ENCODE measurements at places on chromosomes 6 and 20.

DNA sequence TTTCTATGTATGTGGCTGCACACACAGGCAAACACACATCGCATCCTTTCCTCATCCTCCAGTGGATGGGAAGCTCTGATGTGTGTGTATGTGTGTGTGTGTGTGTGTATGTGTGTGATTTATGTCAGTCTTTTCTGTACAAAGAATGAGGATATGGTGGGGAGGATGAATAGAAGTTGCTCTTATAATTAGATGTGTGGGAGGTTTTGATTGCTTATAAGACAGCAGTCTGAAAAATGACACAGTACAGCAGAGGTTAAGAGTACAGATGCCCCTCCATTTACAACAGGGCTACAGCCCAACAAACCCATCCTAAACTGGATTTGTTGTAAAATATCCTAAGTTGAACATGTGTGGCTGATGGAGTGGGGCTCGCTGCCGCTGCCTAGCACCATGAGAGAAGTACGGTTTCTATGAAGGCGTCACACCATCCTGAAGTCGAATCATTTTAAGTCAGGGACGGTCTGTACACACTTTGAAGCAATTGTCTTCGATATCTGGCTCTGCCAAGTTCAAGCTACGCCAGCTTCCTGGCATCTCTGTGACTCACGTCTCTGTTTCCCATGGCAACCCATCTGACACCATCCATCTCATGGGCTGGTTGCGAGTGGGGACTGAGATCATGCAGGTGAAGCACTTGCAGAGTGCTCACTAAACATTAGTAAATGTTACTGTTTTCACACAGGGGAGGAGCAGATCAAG, 252.6 kb downstream of the MYLK4 start:
- no peak for DNase-seq

DNA sequence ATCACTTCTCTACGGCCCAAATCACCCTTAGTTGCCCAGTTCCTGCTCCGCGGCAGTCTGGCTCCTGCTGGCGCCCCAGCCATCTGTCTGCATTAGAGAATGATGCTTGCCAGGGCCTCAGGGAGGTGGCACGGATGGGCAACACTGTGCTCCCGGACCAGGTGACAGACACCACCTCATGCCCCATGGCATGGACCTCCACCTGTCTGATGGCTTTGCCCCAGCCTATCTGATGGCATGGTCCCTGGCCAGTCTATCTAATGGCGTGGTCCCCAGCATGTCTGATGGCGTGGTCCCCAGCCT, 18.8 kb upstream of the MRGBP start:
- no peak for DNase-seq

DNA sequence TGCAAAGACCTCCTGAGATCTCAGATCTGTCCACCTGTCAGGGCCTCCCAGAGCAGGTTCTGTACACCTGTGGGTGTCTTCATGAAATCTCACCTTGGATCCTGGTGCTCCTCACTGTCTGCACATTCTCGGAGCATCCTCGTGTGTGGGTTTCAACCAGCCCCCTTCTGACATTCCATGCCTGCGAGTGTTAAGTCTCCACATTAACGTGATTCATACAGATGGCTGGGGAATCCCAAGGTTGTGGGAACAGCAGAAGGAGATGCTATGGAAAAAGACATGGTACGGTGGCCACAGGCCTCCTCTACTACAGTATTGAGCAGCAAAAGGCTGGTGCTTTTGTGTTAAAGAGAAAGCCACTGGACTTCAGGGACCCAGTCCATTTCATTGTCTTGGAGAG, 556.5 kb downstream of the DHX35 start:
- no peak for DNase-seq

DNA sequence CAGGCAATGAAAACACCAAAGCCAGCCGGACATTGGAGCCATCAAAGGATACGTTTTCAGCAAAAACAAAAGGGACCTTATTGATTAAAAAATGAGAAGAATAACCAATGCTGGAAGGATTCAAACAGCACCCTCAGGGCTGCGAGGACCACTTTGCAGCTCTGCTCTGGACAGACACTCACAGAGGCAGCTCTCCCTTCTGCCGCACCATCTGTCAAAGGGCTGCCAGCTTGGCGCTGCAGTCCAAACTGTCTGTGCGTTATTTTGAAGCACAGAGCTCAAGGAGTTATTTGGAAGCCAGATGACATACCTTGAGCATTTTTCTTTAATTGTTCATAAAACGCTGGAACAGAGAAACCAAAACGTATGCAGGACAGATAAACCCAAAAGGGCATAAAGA, 85.2 kb downstream of the KIF16B start:
- DNase-seq: no peak

DNA sequence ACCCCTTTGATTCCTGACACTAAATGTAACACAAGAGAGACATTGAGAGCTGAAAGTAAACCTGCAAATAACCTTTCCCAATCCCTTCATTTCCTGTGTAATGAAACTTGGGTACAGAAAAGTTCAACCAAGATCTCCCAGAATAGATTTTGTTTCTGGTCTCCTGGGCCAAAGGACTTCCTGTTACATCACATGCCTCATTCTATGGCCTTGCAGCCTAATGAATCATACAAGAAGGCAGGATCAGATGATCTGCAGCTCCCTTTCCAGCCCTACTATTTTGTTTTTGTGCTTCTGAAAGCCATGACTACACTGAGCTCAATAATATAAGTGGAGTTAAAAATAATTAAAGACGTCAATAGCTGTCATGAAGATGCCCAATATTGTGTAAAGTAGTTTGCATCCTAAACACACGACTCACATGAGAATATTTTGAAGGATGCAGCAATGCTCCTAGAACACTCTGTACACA, 73.4 kb upstream of the NOX3 start:
- no peak for DNase-seq

DNA sequence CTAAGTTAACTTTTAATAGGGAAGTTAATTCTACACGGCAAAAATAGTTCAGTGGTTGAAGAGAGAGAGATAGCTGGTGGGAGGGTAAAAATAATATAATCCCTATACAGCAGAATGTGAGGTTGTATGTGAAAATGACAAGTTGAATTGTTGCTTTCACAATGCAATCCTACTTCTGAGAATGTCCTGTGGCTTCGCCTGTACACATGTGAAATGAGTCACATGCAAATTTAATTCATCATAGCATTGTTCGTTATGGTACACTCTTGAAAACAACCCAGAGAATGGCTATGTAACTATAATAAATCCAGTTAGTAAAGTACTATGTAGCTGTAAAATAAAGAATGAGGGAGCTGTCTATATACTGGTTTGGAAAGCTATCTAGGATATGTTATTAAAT, 46.0 kb upstream of the HINT3 start:
- no peak for DNase-seq

DNA sequence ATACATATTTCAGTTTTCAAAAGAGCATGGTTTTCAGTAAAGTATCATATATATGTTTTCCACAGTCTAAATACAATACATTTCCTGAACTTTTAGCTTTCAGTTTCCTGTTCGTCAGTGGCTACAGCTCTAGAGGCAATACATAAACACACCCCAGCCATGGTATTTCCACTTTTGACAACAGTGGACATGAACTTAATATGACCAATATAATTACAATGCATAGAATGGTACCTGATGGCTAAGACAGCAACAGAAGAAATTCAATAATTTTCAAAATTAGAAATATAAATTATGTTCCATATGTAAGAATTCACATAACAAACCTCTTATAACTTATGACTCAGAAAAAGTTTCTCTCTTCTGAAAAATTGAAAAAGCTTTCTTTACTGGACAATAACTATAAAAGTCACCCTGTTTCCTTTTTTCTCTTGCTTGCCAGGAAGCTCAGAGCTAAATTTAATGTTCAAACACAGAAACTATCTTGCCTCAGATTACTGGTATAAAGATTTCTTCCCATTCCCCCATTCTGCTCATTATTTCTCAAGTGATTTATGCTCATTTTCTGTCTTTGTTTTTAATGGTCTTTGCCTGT, 19.2 kb downstream of the FKBP5 start:
- DNase-seq: no peak

GRCh38 chr6:116094041-116094440, 6.6 kb upstream of the NT5DC1 start:
- no peak for DNase-seq

- DNase-seq: no peak
These were observed 669.6 kb upstream of the NRSN1 start for GRCh38 chr6:23456396-23456795.

GRCh38 chr6:35178012-35178411, 35.7 kb upstream of the SCUBE3 start:
- DNase-seq: no peak

DNA sequence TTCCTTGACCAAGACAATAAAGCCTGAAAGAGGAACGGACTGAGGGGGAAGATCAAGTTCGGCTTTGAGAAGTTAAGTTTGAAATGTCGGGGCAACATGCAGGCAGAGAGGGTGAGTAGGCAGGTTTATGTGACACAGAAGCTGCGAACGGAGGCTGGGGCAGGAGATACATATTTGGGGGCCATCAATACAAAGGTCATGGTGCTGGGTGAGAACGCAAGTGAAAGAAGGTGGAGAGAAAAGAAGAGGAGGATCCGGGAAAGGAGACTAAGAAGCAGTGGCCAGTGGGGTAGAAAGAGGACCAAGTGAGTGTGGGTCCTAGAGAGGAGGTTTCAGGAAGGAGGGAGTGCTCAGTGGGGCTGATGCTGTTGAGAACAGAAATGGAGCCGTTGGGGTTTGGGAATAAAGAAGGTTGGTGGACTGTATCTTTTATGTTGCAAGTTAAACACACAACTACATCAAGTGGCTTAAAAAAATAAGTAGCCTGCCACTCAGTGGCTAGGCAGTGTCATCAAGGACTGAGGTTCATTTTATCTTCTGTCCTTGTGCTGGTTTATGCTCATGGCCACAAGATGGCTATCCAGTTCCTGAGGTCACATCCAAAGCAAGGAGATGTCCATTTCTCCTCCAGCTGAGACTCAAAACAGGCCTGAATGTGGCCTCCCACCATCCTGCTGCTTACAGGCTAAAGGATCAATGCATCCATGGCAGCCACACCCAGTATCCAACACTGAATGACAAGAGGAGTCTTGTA, 1.7 kb upstream of the BLCAP start:
- DNase-seq: no peak

DNA sequence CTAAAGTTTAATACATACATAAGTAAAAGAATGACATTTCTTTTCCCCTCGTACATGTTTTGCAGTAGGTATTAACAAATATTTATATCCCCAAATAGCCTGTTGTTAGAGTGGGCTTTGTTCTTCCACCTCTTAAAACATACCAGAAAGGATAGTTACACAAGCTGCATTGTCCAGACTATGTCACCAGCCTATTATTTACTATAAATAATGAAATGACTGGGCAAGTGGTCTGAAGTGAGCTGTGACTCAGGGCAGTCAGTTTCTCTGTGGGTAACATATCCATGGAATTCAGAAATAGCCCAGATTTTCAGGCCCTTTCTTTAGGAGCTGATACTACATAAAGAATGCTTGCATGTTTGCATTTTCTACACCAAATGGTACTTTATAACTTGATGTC, 60.1 kb downstream of the FUT9 start:
- no peak for DNase-seq

GRCh38 chr6:36333931-36334725, 2.6 kb downstream of the BNIP5 start:
- DNase-seq: no peak

- no peak for DNase-seq
These were observed 70.3 kb downstream of the SRC start for GRCh38 chr20:37416100-37416847.

DNA sequence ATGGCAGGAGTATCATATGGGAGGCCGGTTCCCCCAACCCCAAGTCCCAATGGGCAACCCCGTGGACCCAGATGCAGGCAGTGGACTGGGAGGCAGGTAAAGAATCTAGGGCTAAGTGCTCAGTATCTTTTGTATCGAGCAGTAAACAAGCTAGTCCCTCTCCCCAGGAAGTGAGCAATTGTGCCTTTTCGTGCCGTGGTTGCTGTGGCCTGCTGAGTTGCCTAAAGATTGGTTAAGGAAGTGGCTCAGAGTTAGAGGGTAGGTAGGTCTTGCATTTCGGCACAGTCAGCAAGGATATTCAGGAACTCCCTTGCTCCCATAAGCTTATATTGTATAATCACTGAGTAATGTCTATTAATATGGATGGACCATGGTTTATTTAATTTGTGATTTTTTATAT, 1.3 kb upstream of the DNAH8 start:
- peak; percentile 17 for DNase-seq

DNA sequence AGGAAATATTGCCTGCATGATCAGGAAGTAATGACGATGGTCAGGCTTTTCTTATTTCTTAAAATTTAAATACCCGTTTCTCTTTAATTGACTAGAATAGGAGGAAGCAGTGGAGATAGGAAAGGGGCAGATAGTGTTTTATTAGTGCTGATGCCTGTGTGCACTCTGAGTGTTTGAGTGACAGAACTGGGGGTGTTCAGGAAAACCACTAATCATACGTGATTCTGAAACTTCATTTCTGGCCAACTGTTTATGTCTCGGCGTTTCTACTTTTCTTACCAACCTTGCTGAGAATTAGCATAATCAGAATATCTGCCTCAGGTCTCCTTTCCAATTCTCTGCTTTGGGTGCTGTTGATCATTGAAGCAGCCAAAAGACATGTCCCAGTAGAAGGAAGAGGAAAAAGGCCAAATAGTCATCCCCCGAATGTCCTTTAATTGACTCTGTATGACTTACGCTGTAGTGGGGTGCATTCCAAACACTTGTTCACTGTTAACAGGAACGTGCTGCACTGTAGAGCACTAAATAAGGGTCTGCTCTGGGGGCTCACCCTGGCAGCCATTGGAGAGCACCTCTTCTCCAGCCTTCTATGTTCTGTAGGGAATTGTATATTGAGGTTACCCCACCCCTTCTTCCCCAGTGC, 152.9 kb downstream of the JARID2 start:
- DNase-seq: no peak

GRCh38 chr6:121540210-121540609, 104.8 kb downstream of the GJA1 start:
- DNase-seq: no peak

DNA sequence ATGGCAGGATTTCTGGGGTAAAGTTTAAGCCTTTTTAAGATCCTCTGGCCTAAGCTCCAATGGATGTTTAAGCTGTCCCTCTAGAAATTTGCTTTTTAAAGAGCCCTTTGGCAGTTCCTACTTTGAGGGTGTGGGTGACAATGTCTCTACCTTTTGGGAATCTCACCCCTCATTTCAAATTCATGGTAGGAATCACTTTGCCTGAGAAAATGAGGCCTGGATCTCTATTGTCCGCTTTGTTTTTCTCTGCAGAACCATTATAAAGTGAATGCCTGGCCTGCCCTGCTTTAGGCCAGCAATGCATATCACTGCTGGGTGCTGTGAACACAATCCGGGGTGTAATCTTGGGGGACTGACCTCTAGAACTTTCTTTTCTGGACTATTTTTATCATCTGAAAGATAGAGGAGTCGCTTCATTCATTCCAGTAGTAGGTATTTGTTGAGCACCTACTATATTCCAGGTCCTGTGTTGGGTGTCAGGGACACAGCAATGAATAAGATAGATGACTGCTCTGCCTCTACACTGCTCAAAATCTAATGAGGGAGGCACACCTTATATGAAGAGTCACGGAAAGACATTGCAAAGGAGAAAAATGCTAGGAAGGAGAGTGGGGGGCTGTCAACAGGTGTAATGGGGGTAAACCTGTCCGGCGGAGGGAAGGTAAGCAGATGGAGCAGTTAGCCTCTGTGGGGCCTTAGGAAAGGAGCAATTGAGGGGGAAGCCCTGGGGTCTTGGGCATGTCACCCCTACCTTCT, 8.6 kb upstream of the COMMD7 start:
- no peak for DNase-seq

GRCh38 chr20:58751979-58752378, 59.4 kb downstream of the NPEPL1 start:
- no peak for DNase-seq

- no peak for DNase-seq
These were observed 46.3 kb downstream of the GABRR2 start for GRCh38 chr6:89268776-89269175.
